Ovary (tissue), 10 donors: ENCODE measurements at places on chromosomes 5 and 9.
A peak's percentile ranks its signal among the peaks of the same experiment; 100 is the strongest.

DNA sequence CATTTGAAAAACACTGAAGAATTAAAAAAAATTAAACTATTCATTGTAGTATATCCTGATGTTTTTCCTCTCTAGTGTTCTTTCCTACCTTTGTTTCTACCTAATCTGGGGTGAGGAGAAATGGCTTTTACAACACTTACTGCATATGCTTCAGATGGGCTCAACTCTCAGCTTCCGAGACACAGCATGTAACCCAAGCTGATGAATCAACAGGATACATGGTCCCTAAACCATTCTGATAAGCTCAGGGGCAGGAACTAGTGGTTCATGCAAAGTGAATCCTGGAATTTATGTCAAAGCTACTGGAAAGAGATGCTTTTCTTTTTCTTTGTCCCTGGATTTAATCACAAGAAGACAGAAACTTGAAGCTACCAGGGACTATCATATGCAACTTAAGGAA is 672.5 kb upstream of the RORB start:
- DNase-seq: no peak

DNA sequence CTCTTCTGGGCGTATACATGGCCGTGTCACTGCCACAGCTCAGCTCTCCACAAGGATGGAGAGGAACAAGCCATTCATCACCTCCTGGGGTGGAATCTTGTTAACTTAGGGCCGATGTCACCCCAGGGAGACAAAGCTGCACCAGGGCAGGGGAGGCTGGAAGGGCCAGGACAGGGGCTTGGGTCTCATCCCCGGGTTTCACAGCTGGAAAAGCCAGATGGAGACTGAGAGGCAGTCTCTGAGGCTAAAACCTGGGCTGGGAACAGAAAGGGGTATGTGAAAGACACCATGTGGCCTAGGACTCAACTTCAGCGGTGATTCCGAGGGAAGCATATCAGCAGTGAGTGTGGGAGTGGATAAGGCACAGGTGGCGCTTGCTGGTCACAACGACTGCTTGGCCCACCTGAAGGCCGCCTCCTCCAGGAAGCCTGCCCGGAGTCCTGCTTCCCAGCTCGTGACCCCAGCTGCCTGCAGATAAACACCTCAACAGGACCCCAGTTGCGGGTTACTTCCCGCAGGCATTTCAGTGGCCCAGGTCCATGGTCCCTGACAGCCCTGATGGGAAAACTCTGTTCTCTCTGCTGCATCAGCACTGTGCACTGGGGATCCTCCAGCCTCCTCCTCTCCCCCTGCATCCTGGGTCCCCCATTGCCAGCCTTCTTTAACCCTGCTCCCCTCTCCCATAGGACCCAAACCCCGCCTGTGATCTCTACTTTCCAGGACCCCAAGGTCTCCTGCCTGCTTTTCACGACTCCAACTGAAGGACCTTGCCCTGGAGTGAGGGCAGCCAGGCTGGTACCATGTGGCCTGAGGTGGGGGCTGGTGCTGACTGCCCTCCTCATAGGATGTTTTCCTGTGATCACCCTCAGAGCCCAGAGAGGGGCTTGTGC is 51.7 kb upstream of the FCN1 start:
- DNase-seq: no peak

DNA sequence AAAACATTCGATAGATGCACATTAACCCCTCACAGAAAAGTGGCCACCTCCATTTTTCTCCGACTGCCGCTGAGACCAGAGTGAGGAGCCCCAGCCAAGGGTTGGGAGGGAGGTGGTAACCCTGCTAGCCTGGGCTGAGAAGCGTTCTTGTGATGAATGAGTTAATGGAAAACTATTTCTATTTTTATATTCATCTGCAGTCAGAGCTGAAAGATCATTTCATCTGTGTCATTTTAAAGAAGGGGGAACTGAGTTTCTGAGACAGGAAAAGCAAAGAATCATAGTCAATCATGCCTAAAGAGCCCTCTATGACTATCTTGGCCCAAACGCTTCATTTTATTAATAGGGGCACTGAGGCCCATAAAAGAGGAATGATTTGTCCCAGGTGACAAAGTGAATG is 229.5 kb downstream of the PAPPA start:
- no peak for DNase-seq

DNA sequence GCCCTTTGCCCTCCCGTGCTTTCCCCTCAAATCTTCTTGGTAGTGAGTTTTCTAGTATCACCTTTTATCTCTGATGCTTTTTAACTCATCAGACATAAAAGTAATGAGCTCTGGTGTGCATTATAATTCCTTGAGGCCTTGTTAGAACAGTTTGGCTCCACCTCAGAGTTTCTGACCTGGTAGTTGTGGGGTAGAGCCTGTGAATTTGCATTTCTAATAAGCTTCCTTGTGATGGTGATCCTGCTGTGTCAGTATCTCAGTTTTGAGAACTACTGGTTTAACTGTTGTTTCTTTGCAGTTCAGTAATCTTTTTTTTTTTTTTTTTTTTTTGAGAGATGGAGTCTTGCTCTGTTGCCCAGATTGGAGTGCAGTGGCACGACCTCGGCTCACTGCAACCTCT is 31.1 kb downstream of the UBE2D2 start:
- no peak for DNase-seq

DNA sequence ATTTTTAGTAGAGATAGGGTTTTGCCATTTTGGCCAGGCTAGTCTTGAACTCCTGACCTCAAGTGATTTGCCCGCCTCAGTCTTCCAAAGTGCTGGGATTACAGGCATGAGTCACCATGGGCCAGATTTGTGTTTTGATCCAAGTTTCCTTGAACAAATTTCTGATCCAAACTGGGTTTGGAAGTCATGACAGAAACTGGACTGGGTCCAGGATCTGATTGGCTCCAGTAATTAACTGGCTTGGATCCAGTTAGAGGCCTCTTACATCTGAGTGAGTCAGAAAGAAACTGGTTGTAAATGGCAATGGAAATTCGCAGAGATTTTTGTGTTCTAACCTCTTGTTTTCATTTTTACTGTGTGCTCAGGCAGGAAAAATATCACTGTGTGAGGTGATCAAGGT is 141.6 kb downstream of the SLC25A46 start:
- DNase-seq: no peak

DNA sequence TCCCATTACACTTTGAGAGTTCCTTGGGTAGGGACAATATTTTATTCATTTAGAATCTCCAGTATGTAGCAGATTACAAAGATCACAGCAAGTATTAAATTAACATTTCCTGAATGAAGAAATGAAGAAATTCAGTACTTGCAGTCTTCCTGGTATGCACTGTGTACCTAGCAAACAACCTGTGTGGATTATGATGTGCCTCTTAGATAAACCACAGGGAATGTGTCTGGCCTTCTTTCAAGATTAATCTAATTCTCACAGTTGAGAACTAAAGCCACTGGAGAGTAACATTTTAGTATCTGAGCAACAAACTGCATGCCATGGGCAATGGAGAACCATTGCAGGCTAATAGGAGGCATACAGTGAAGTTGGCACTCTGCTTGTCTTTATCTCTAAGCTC is 199.4 kb downstream of the AP3B1 start:
- no peak for DNase-seq

GRCh38 chr5:57931807-57932206 is 449.2 kb upstream of the ACTBL2 start:
- DNase-seq: no peak

DNA sequence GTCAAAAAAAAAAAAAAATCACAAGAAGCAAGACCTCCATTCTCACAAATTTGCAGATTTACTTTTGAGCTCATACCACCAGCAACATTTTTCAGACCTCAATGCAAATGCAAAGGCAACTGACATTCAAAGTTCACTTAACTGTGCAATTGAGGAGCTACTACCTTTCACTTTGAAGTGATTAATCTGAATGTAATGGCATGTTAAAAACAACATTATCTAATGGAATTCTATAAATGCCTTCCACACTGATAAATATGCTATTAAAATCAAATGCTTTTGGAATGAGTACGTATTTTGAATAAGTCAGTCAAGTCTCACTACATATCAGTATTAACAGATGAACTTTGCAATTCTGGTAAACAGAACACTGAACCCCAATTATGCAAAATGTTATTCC is 32.3 kb downstream of the UBQLN1 start:
- no peak for DNase-seq

DNA sequence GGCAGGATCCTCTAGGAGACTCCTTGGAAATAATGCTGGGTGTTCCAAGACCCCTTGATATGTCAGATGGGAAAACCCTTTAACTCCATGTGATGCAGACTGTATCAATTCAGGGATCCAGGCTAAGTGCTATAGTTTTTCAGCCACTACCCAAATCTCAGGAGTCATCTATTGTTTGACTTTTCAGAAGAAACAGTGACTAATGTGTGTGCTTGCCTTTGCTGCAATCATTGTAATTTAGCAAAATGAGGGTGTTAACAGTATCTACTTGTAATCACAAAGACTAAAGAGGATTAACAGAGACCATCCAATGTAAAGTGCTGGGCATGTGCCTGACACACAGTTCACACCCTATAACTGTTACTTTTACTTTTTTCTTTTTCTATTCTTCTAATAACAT is 309.6 kb upstream of the RFX3 start:
- no peak for DNase-seq

- no peak for DNase-seq
These were observed 378.2 kb downstream of the ACTL7B start for GRCh38 chr9:108477529-108478006.

- no peak for DNase-seq
These were observed 317.7 kb upstream of the IRX4 start for GRCh38 chr5:2200261-2200950.

GRCh38 chr9:80994892-80995291 is 694.5 kb downstream of the TLE1 start:
- no peak for DNase-seq

DNA sequence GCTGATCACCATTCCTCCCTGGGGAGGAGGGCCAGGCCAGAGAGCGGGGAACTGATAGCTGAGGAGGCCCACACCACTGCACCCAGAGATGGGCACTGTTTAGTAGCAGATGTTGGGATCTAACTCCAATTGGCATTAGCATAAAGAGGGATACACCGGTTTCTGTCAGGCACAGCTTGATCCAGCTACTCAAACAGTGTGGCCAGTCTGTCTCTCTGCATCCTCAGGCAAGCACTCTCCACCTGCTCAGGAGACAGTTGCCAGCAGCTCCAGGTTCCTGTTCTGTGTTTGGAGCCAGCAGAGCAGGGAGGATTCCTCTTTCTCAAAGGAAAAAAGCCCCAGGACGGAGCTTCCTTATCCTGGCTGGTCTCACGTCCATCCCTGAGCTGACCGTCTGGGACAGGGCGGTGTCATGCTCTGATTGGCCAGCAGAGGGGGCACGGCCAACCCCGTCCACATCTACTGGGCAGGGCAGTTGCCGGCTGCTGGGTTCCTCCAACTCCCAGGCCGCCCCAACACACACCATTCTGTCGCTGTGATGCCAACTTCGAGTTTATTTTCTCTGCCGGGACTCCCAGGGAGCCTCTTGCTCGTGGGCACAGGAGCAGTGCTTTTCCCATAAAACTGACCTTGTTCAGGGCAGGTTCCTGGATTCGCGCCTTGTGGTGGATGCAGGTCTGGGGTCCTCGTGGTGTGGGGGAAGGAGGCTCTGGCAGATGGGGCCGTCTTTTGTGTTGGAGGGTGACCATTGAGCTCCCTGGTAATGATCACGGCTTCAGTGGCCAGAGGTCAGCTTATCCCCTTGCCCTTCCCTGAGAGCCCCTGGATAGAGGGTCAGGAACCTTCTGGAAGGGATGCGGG is 47.9 kb downstream of the COL5A1 start:
- DNase-seq: peak; percentile 76

DNA sequence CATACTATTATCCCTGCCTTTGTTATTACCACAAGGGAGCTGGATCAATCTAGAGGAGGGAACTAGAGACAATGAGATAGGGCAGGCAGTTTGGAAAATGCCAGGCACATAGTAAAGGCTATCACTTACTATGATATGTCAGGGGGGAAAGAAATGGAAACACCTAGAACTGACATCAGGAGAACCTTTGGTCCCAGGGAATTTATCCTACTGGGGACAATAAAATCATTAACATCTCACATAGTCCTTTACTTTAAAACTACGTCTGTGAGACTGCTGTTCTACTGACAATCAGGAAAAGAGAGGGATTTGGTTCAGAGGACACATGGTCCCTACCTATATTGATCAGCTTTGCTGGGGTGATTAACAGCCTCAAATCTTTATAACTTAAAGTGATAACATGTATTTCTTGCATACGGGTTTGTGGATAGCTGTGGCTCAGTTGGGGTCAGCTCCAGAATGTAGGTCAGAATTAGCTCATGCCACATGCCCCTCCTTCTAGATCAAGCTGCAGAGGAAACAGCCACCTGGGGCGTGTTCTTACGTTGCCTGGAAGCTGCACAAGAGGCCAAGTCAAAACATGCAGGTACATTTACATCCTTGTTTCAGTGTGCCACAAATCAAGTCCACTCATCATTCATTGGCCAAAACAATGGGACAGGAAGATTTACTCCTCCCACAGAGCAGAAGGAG is 43.9 kb upstream of the ALDOB start:
- no peak for DNase-seq

- no peak for DNase-seq
These were observed 581.1 kb downstream of the CAAP1 start for GRCh38 chr9:26311463-26311995.

DNA sequence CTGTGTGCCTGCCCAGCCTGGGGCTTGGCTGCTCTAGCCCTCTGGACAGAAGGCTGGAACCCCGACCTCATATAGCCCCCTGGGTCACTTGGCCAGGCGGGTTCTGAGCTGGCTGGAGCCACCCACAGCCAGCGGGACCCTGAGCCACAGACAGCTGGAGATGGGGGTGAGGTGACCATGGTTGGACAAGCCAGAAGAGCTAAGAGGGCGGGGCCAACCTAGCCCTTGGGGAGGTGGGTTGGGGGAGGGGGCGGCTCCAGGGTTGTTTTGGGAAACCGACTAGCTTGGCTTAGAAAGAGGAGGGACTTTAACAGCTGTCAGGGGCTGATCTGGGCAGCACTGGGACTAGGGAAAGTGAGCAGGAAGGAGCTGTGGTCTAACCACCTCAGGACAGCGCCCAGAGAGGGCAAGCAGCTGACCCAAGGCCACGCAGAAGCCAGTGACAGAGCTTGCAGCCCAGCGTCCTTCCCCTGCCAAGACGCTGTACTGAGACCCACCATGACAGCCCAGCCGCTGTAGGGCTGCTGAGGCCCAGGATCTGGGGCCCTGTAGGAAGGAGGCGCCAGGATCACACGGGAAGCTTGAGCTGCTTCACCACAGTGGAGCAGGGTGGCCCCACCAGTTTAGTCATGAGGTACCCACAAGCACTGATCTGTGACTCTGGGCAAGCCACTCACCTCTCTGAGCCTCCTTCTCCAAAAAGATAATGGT is 2.2 kb downstream of the AIF1L start:
- DNase-seq: no peak

- no peak for DNase-seq
These were observed 340.9 kb downstream of the RASEF start for GRCh38 chr9:82722051-82722450.

GRCh38 chr5:116621599-116621998 is 47.0 kb upstream of the SEMA6A start:
- DNase-seq: no peak

DNA sequence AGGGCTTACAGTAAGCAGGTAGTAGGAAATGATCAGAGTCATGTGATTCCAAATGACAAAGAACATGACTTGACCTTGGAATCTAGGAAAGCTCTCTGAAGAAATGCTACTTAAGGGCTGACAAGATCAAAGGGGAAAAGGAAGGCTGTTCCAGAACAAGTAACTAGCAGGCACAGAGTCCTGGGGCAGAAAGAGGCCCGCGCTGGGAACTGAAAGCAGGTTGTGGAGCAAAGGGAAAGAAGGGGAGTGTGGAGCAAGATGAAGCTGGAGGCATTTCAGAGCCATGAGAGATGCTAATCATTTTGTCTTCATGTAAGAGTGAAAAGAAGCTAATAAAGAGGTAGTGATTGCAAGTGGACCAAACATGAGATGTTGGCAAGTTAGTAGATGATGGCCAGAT is 397.5 kb downstream of the DTWD2 start:
- DNase-seq: no peak
